Stimulated activated CD8-positive, alpha-beta memory T cell treated with anti-CD3 and anti-CD28 coated beads, Interleukin-4, amount 100 ng/mL, for 1 hour (primary cell): ENCODE measurements at places on chromosomes 1 and 21.

DNA sequence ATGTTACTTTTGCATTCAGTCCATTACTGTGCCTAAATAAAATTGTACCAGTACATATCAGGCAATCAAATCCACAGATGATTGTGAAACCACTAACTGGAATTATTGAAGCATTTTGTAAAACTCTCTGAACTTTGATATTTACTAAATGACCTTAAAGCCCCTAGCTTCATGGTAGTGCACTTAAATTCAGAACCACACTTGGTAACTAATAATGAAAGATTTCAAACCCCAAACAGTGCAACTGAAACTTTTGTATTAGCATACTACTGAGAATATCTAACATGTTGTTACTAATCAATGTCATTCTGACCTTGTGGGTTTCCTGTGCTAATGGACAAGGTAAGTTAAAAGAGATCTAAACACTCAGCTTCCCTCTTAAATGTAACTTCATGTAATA is at the start of gene CFHR3:
Gene CFHR3, plus strand, starts transcription at position 238 of the 400 bp plus-strand sequence. Its CDS starts 47 bp downstream, at position 285.
- DNase-seq: no peak

DNA sequence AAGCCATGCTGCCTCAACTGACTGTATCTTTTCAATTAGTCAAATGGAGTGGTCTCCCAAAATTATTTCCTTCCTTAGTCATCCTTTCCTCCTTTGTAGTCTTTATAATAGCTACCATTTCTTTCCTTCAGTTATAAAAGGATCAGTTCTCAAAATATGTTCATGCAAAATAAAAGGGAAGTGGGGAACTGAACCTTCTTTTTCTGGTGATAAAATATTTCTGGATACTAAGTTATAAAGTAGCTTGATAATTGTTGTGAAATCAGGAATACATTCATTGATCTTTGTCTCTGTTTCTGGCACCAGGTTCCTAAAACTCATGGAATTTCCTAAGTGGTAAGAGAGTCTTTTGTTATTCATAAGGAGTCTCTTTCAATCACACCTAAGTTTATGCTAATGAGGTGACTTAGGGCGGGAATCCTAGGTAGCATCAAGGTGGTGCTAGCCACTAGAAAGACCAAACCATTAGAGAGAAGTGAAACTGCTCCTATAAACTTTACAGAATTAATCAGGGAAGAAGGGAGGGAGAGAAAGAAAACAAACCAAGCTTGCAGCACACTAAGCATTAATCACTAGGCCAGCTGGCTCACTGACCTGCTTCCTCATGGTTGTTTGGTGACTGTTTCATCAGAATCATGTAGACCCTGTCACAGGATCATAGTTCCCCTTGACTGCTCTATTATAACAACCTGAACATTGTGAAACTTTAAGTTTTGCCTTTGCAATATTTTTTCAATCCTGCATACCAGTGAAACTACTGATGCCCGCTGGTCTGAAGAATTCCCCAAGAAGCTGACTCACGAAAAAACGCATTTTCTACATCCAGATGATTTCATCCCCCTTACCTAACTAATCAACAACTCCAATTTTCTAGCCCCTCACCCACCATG is 161.6 kb upstream of the PTBP2 start:
- DNase-seq: no peak

DNA sequence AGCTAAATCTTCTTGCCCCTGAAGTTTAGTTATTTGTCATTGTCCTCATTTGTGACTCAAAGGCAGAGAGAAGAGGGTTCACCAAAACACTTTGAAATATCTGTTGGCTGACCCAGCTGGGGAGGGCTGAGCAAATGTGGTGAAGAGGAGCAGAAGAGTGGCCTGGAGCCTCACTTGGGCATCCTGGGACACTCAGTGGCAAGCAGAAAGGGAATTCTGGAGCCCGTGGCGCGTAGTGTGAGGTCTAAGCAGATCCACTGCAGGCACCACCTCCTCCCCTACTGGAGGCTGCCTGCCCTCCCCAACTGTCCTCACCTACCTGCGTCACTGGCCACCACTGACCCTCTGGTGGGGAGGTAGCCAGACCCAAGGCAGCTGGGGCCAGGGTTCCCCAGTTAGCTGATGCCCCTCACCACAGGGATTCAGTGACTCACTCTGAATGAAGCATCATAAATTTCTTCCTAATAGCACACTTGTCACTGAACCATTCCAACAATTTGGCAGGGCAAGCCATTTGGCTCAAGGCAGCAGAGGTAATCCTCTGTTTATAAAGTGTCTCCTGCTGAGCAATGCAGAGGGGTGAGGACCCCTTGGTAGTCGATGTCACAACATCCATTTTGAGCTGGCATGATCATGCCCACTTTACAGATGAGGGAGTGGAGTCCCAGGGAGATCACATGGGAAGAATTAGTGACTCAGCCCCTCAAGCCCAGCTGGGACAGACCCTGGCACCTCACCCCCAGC is 80.3 kb downstream of the NENF start:
- no peak for DNase-seq

- no peak for DNase-seq
These were observed 73.3 kb downstream of the PLPP3 start for GRCh38 chr1:56505792-56506743.

DNA sequence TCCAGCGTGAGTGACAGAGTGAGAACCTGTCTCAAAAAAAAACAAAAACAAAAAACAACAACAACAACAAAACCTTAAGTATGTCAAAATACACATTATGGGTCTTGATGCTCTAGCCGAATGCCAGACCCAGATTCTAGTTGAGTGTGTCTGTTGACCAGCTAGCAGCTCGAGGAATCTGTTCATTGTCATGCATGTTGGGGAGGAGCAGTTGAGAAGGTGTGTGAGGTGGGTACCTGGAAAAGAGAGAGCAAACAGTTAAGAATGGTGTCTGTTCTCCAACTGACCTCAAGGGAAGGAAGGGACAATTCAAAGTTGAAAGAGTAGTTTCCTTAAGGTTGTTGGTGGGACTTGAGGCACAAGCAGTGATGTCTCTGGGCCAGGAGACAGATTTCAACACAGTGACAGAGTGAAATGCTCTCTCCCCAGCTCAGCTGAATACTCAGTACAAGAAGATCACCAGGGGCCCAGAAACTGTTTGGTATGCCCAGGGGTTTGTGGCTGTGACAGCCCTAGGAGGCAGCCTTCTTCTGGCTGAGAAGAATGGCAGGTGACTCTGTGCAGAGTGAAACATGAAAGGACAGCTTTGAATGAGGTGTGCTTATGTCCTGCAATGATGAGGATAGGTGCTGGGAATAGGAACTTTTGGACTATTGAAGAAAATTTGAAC is 14.4 kb upstream of the POU2F1 start:
- DNase-seq: no peak

DNA sequence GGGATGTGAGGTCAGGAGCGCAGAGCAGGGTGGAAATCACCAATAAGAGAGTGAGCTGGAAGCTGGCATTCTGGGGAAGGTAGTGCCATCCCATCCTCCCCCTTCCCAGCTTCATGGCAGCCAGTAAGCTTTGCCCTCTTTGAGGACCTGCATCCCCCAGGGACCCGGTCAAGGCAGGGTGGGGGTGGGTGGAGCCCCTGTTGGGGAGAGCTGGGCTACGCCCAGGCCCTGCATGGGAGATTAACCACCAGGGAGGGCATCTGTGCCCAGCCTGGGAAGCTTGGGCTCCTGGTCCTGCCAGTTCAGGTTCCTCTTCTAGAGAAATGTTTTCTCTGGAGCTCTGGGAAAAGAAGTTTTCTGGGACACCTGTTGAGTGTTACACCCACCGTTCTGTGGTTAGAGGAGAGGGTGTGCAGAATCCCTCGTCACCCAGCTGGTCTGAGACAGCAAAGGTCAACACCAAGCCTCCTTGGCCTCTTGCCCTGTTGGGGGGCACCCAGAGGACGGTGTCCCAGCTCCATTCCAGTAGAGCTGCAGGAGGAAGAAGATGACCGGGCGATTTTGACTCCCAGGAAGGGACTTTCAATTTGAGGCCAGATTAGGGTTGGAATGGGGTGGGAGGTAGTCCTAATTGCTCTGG is 30.1 kb upstream of the TENT5C start:
- no peak for DNase-seq

DNA sequence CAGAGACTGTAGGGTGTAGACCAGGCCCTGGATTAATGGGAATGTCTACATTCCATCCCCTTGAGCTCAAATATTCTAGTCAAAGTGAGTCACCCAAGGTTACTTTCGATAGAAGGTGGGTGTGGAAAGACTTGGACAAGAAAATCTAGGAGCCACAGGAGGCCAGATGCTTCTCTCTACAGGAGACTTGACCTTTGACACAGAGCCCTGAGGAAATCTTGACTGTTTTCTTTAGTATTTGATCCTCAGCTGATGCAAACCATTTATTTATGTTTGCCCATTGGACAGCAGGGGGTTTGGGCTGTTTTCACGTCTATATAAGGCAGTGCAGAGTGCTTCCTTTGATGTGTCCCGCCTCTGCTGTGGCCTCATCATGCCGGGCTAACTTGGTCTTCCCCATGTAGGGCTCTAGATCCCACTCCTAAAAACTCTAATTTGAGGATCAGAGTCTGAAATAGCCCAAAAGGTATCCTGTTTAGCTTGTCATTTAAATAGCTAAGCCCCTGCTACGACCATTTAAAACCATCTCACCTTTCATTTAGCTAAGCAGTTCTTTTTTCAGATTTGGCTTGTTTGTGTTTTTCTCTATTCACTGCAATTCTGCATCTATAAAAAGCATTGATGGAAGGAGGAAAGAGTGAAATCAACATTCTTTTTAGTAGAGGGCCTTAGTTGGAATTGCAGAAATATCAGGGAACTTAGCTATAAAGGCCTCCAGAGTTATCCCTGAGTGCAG is 15.5 kb upstream of the MAP3K7CL start:
- no peak for DNase-seq

GRCh38 chr1:166193057-166193698 is 26.4 kb upstream of the FAM78B start:
- no peak for DNase-seq

DNA sequence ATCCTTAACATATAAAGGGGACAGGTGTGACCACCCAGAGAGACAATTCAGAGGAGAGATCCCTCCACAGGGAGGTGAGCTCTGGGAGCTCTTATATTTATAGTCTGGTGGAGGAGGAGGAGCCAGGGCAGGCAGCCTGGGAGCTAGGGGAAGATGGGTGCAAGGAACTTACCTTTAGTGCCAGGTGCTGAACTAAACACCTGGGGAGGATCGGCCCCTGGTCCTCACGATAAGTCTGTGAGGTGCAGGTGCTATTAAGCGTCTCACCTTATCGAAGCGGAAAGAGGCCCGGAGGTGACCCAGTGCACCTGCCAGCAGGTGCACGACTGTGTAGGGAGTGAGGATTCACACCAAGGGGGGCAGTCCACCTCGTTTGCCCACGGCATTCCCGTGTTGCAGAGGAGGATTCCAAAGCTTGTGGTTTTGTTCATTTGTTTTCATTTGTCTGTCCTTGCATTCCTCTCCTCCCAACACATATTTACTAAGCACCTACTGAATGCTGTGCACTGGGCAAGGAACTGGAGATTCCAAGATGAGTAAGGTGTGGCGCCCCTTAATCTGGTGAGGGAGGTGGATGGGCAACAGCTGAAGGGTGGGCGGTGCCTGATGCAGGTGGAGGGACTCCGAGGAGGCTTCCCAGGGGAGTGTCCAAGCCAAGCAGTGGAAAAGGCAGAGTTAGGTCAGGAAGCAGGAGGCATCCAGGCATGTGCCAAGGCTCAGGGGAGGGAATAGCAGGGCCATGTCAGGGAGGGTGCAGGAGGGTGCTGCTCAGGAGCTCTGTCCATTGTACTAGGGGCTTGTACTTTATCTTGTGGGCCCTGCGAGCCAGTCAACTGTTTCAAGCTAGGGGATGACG is 11.5 kb downstream of the ARHGEF10L start:
- DNase-seq: no peak

DNA sequence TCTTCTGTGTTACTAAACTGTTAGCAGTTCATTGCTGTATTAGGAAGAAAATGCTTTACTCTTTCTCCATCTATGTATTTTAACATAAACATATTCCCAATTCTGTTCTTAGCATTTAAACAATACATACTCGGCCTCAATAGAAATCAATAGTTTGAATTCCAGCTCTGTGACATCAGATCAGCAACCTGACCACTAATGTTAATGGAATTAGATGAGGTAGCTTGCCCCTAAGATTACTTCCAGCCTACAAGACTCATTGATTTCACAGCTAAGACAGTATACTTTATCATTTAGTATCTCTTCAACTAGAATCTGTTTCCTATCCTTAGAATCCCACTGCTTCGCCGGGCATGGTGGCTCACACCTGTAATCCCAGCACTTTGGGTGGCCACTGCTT is 38.9 kb downstream of the EPRS1 start:
- DNase-seq: no peak

DNA sequence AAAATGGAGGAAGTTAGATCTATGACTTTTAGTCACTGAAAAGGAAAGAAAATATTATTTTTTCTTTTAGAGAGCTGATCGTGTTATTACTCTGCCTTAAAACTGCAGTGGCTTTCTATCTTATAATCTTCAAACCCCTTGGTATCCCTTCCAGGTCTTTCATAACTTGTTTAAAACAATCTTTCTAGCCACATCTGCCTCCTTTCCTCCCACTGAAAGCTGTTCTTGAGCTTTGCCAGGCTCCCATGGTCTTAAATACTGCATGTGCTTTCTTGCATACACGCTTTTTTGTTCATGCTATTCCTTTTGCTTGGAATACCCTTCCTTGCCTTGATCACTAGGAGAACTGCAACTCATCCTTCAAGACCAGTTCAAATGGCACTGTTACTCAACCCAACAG is 65.9 kb upstream of the GADD45A start:
- DNase-seq: no peak

DNA sequence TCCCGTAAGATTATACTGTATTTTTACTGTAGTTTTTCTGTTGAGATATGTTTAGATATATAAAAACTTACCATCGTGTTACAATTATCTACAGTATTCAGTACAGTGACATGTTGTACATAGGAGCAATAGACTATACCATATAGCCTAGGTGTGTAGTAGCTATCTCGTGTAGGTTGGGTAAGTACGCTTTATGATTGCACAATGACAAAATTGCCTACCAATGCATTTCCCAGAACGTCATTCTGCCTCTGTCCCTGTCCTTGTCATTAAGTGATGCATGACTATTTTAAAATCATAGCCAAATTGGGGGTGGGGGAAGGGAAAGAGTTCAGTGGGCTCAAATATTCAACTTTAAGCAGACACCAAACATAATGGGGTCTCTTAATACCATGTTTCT is 233.8 kb upstream of the TMEM51 start:
- no peak for DNase-seq

GRCh38 chr1:222644636-222644980 is 26.7 kb downstream of the MIA3 start:
- no peak for DNase-seq

- DNase-seq: no peak
These were observed 14.5 kb downstream of the SLC6A17 start for GRCh38 chr1:110164725-110165350.

GRCh38 chr1:20266642-20267041 is 24.0 kb upstream of the VWA5B1 start:
- DNase-seq: no peak

GRCh38 chr1:209486861-209487593 is 96.5 kb upstream of the CAMK1G start:
- no peak for DNase-seq

GRCh38 chr1:160045653-160046052 is 13.9 kb upstream of the PIGM start:
- no peak for DNase-seq
